ENCODE measurements at places on chromosomes 2 and 18.
A peak's percentile ranks its signal among the peaks of the same experiment; 100 is the strongest.

- DNase-seq = no peak
These were observed 38.7 kb upstream of the POMC start for GRCh38 chr2:25207078-25207545.

- peak; percentile 58 for DNase-seq
These were observed 151.3 kb downstream of the TANC1 start for GRCh38 chr2:159119652-159120257.

DNA sequence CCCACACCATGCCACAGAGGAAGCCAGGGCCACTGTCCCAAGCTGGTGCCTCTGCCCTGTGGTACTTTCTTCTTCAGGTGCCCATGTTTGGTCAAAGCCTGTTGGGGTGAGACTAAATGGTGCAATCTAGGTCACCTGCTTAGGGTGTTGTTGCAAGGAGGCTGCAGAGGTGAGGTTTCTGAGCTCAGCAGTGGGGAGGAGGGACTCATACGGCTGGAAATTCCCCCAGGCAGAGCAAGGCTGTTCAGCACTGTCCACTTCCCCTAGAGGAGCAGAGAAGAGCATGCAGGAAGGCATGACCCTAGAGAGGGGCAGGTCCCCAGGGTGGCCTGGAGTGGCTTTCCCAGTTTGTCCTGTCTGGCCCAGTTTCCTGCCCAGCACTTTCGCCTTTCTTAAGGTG, 211.0 kb downstream of the HAUS1 start:
- no peak for DNase-seq

GRCh38 chr2:126749537-126749936, 93.6 kb downstream of the GYPC start:
- DNase-seq = no peak

GRCh38 chr2:39399570-39399969, 37.5 kb downstream of the MAP4K3 start:
- no peak for DNase-seq

- no peak for DNase-seq
These were observed 1.3 kb downstream of the HS6ST1 start for GRCh38 chr2:128317181-128317898.

GRCh38 chr2:234564699-234565098, 67.8 kb upstream of the ARL4C start:
- no peak for DNase-seq

- no peak for DNase-seq
These were observed 116.6 kb downstream of the SPHKAP start for GRCh38 chr2:228064796-228065315.

All from left ventricle myocardium inferior (tissue), 1 donor.